Activated CD4-positive, alpha-beta T cell treated with anti-CD3 and anti-CD28 coated beads for 48 hours (primary cell): ENCODE measurements at places on chromosomes 7 and 10.

DNA sequence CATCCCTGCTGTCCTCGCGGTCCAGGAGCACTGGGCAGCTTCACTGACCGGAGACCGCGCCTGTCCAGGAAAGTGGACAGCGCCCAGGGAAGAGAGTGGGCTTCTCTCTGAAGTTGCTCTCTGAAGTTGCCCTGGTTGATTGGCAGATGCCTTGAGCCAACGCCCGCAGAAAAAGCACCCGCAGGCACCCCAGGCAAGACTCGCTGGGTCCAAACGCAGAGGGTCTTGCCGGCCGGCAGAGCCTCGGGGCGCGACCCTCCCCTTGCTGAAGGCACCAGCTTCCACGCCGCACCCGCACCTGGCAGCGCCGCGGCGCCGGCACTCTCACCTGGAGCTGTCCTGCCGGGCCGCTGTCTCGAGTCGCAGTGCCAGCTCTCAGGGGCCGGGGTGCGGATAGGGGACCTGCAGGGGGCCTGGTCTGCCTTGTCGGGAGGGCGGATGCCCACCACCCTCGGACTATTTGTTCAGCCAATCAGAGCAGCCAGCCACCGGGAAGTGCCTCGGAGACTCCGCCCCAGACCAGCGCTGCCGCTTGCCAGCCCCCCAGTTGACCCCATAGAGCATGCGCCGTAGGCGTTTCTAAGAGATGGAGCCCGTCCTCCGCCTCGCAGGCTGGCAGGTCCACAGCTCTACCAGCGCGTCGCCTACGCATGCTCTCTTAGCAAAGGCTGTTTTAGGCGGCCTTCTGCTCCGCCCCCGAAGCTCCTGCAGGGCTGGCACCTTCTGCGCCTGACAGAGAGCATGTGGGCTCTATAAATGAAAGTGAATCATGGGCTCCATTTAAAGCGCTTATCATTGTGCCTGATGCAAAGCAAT lies at the start of gene LIPA:
Gene LIPA, minus strand, starts transcription at position 367 of the 816 bp plus-strand sequence. CDS start 4,127 bp downstream, outside the sequence.
- DNase-seq = peak; percentile 95

- DNase-seq = no peak
Observed at GRCh38 chr7:112067200-112067599, 139.0 kb downstream of the DOCK4 start.

- no peak for DNase-seq
Observed at GRCh38 chr10:60767424-60767823, 10.9 kb upstream of the CDK1 start.

DNA sequence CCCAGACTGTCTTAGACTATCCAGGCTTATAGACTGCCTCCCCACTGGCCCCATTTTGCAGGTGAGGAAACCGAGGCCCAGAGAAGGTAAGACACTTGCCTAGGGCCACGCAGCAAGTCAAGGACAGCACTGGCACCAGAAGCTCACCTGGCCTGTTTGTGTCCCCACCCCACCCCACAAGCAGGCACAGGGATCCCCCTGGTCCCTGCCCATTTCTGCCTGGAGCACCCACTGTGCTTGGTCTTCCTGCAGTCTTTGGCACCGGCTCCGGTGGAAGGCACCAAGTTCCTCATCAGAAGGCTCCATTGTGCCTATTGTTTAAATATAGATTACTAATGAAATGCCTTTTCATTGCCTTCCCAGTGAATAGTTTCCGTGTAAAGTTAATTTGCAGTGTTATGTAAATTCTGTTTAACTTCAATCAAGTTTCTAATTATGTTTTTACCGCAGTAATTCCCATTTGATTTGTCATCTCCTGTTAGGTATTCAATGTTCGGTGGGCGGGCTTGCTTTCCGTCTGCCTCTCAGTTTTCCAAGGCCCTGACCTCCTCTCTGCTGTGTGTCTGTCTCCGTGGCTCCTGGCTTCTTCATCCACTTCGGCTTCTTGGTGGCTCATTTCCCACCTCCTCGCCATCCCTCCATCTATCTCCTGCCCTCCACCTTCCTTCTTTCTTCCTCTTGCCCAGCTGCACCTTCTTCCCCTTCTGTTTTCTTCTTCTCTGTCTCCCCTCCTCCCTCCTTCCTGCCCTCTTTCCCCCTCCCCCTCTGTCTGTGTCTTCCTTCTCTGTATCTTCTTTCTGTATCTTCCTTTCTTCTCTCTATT lies 75.8 kb downstream of the ZMIZ1 start:
- DNase-seq = no peak

- DNase-seq = no peak
Observed at GRCh38 chr7:20323595-20323994, 7.1 kb upstream of the ITGB8 start.

DNA sequence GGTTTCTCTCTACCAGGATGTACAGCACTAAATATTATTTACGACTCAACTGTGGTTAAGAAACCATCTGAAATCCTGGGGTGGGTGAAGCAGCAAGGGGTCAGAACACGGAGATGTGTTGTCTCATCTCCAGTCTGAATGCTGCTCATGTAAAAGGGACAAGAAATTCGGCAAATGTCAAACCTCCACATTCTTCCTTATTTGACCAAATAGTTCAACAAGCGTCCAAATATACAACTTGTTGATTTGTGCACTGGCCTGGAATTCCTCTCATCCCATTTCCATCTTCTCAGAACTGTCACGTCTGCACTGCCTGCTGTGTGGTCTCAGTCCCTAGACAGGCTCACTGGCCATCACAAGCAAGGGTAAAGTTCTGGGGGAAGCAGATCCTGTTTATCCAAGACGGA lies 520.0 kb downstream of the PARD3 start:
- DNase-seq = no peak

GRCh38 chr7:80105701-80106408 lies 28.8 kb upstream of the GNAI1 start:
- no peak for DNase-seq

DNA sequence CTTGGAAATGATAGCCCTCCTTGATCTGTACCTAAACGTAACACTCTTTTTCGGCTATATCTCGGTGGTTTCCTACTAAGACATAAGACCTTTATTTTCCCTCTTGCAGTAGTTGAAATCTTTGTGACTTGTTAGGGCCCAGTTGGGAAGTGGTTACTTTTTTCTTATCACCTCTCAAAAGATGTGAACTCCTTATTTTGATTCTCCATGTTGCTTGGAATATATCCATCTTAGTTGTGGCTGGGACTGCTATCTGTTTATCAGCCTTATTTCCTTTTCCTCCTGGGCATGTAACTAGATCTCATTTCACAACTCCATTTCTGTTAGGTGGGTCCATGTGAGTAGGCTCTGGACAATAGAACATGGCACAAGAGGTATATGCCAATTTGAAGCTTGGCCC lies 4.1 kb upstream of the CPED1 start:
- DNase-seq = no peak

GRCh38 chr10:17453373-17454091 lies 863 bp downstream of the ST8SIA6 start:
- peak; percentile 43 for DNase-seq

- DNase-seq = no peak
Observed at GRCh38 chr7:69814421-69814962, 216.2 kb downstream of the AUTS2 start.

- no peak for DNase-seq
Observed at GRCh38 chr7:135670179-135670578, 7.9 kb downstream of the STMP1 start.

- DNase-seq = no peak
Observed at GRCh38 chr7:69847921-69848612, 249.8 kb downstream of the AUTS2 start.

DNA sequence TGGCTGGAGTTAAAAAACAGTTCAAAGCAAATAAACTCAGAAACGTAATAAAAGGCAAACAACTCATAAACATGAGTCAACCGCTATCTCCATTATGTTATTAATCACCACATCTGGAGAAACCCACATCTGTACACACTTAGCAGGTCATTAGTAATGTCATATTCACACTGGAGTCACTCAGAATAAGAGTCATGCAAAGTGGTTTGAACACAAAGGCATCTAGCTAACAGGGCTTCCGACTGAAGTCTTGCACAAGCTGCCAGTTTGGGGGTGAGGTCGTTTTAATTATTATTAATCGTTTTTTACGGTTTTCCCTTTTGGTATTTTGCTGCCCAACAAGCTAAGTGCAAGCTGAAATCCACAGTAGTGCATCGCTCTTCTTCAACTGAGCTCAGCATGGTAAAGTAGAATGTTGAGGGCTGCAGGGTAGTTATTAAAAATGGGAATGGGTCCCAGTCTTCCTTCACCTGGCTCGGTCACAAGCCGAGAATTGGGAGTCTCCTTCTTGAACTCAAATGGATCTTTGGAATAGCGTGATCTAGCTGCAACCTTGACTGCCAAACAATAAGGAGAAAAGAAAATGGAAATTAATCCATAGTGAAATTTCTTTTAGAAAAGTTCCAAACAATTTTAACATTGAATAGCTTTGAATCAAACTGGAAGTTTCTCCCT lies 663.5 kb downstream of the KCNMA1 start:
- DNase-seq = no peak

DNA sequence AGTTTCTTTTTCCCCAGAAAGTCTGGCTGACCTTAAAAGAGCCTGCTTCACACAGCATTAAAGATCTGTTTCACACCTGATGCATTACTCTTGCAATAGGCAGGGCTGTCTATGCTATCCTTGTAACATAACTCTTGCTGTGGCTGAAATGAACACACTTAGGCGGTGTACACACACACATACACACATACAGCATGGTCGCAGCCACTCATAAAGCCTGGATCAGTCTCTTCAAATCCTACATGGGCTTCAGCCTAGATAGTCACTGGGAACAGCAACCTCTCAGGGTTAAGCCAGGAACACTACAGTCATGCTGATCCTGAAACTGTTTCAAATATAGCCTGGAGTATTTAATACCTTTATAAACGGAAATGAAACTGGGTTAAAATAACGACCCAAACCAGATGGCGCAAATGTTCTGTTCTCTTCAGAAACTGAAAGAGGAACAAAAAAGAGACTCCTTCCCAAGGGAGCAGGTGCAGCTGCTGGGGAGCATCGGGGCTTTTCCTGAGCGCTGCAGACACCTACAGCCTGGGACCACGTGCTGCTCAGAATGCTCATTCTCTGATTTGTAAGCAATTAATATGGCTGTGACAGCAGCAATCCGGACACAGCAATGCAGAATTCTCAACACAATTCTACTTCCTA lies 61.0 kb upstream of the SFMBT2 start:
- DNase-seq = no peak

GRCh38 chr10:107898392-107898791 lies 733.9 kb upstream of the SORCS1 start:
- no peak for DNase-seq

DNA sequence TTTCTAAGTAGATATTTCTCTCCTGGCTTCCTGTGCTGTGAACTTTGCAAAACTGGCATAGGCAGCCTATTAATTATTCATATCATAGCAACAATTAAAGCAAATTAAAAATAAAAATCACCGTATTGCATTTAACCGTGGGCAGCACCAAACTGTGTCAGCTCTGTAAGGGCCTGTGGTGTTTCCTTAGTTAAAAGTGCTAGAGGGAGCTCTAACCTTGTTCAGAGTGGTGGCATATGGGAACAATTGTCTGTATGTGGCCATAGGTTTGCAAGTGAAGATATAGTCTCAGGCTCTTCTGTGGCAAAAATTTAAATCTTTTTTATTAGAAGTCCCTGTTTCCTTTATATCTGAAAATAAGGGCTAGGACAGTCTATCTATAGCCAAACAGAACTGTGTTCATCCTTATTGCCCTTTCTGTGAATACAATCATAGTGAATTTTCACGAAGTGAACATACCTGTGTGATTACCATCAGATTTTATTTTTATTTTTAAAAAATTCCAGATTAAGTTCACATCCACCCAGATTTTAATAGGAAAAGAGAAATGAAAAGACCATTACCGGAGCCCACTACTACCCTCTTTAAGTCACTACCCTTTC lies 92.6 kb downstream of the POLL start:
- DNase-seq = no peak

GRCh38 chr10:69948261-69948660 lies 104.4 kb upstream of the MACROH2A2 start:
- no peak for DNase-seq

DNA sequence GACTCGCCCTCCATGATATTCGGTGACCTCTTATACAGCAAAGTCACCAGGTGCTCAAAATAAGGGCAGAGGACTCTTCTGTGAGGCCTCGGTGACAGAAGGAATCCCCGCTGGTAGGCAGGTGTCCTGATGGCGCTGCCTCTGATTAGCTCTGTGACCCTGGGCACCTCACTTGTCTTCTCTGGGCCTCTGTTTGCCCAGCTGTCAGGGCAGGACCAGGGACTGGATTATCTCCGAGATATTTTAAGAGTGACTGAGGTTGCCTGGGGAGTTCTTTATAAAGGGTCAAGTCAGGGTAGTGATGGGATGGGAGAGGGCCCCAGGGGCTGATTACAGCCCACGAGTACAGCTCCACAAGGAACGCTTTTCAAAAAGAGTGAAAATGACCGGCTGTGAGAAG lies 70.9 kb upstream of the SAMD8 start:
- DNase-seq = no peak

GRCh38 chr10:124991835-124992234 lies 49.9 kb downstream of the ZRANB1 start:
- DNase-seq = no peak

DNA sequence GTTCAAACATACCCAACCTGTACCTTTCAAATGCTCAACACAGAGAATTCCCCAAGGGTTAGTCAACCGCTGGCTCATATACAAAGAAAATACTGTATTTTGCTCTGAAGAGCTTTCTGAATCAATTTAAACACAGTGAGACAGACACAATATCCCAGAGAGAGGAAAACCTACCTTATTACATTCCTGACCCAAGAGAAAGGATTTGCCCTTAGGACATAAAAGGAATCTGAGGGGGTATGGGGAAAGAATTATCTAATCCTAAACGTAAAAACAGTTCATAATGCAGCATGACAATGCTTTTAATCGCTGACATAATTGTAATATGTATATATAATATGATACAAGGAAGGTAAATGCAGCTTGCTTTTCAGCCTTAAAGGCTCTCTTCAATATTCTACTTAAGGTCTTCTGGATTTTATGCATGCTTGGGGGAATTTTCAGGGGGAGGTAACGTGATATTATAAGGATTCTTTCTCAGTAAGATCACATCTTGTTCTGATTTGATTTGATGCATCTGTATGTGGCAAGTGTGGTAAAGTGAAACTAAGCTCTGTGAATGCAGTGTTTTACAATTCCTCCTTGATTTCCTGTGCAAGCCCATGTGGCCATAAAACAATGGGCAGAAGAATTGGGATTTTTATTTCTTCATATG lies 240.5 kb downstream of the GLI3 start:
- no peak for DNase-seq

GRCh38 chr7:4145576-4145975 lies 536.5 kb upstream of the FOXK1 start:
- DNase-seq = no peak

DNA sequence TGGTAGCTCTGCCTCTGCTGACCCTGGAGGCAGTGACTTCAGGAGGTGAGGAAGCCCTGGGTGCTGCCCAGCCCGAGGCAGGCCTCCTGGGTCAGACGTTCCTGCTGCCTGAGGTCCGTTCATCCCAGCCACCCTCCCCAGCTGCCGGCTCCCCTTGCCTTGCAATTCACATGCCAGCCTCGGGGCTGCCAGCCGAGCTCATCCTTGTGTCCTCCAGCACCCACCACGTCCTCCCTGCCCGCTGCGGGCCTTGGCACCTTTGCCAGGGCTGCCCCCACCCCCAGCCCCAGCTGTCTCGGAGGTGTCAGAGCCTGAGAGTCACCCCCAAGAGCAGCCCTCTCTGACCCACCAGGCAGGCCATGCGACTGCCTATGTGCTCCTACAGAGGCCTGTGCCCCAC lies 162.1 kb upstream of the RNF32 start:
- DNase-seq = no peak

- peak; percentile 32 for DNase-seq
Observed at GRCh38 chr7:135291809-135292253, 58.2 kb downstream of the STRA8 start.
